Stimulated activated CD4-positive, alpha-beta T cell treated with anti-CD3 and anti-CD28 coated beads, Interleukin-1b, Interleukin-23, amount 100 ng/mL, for 1 hour (primary cell): ENCODE measurements at places on chromosomes 5 and 9.

- DNase-seq = no peak
Measured at GRCh38 chr5:167802755-167803431, 488.6 kb upstream of the WWC1 start.

GRCh38 chr5:137226081-137226480, 273.0 kb downstream of the SPOCK1 start:
- no peak for DNase-seq

GRCh38 chr5:107381189-107381856, 289.4 kb downstream of the EFNA5 start:
- no peak for DNase-seq

- no peak for DNase-seq
Measured at GRCh38 chr5:169006842-169007790, 293.8 kb downstream of the SLIT3 start.

- no peak for DNase-seq
Measured at GRCh38 chr9:131622523-131622922, 77.2 kb downstream of the PRRT1B start.

GRCh38 chr5:95087816-95088317, 197.0 kb downstream of the MCTP1 start:
- no peak for DNase-seq

DNA sequence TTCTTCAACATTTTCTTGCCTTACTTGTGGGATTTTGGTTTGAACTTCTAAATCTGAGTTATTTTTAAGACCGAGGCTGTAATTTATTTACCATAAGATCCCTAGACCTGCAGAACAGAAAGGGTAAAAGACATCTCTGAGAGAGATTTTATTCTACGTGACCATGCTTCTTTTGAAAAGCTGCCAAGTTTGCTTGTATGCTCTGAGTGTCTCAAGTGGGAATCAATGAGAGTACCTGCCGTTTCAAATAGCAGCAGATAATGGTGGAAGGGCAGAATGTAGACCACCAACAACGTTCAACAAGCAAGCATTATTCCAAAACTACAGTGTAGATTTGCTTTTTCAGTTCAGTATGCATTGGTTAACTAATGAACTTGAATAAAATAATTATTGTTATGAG, 108.6 kb upstream of the MINAR2 start:
- no peak for DNase-seq

- DNase-seq = no peak
Measured at GRCh38 chr9:16133032-16133431, 580.2 kb downstream of the CCDC171 start.

DNA sequence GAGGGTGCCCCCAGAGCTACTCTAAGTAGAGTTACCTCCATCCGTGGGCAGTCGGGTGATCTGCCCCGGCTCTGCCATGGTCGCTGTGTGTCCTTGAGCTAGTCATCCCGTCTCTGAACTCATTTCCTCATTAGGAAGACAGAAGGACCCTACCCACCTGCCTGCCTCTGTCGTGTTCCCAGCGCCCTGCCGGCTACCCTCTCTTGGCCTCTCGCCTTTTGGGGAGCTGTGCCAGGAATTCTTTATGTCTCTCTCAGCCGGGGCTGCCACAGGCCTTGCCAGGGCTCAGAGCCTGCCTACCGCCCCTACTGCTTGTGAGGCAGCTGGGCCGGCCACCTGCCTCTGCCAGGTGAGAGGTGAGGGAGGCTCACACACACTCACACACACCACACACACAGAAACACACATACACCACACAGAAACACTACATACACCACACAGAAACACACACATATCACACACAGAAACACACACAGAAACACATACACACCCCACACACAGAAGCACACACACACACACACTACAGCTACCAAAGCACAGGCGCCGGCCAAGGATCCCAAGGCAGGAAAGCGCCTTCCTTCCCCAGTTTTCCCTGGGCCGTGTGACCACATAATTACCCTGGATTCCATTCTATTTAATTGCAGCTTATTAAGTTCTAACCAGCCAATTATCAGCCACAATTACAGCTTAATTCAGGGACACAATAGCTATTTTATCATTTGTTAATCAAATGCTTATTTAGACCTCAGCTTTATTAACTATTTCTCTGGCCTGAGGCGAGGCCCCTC, 41.7 kb downstream of the UNC5A start:
- DNase-seq = no peak

DNA sequence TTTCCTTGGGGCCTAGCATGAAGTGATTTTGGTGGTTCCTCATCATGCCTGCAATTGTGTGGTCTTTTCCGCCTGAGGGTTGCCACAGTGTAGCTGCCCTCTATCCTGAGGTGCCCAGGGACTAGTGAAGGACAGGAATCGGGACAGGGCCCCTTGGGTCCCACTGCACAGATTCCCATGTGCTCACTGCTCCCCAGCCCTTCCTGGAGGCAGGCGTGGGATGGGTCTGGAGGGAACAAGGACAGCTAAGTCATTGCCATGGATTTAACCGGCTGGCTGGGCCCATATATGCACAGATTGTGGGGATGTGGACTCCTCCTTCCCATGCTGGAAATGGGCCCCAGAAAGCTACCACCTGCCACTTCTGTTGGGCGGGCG, 122.3 kb upstream of the PITX1 start:
- no peak for DNase-seq

DNA sequence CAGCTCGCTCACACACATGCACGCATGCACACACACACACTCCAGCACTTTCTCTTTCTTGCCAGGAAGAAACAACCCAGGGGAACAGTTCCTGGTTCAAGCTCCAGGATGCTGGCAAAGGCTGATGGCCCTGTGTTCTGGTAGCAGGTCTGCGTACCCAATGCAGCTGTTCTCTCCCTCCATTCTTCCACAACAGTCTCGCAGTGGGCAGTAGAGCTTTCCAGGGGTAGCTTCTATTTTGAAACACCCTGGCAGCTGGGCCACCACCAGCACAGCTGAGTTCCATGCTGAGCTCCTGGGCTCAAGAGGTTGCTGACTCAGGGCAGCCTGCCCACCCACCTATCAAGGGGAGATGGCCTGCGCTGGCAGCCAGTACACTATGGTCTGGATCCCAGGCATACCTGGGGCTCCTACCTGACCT, 4.7 kb downstream of the VDAC1 start:
- no peak for DNase-seq

DNA sequence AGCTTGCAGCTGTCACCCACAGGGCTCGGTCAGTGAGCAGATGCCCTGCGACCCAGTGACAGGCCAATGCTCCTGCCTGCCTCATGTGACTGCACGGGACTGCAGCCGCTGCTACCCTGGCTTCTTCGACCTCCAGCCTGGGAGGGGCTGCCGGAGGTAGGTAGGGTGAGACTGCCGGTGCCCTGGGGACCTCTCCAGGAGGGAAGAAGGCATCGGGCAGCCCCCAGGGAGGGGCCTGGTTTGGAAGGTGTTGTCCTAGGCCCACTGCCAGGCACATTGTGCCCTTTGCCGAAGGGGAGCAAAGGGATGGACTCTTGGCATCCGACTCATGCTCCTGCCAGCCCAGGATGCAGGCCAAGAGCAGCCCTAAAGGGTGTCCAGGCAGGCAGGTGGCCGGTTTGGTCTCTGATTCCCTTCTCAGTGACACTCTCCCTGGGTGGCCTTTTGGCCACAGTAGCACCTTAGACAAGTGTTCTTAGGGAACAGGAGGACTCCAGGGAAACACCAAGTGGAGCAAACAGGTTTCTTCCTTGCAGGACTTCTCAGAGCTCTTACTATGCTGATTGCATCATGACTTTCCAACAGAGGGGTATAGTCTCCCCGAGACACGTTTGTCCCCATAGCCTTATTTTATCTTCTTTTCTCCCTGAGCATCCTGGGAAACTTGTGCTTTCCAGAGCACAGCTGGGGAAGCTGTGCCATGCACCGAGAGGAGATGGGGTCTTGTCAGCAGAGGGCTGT, 28.1 kb upstream of the AIF1L start:
- DNase-seq = no peak

GRCh38 chr9:126682928-126683697, 69.4 kb downstream of the LMX1B start:
- DNase-seq = no peak

GRCh38 chr9:70677055-70677735, 262.7 kb upstream of the KLF9 start:
- no peak for DNase-seq

GRCh38 chr9:130445268-130445983, 665 bp downstream of the ASS1 start:
- no peak for DNase-seq

- DNase-seq = no peak
Measured at GRCh38 chr9:3277200-3277599, 248.6 kb downstream of the RFX3 start.

DNA sequence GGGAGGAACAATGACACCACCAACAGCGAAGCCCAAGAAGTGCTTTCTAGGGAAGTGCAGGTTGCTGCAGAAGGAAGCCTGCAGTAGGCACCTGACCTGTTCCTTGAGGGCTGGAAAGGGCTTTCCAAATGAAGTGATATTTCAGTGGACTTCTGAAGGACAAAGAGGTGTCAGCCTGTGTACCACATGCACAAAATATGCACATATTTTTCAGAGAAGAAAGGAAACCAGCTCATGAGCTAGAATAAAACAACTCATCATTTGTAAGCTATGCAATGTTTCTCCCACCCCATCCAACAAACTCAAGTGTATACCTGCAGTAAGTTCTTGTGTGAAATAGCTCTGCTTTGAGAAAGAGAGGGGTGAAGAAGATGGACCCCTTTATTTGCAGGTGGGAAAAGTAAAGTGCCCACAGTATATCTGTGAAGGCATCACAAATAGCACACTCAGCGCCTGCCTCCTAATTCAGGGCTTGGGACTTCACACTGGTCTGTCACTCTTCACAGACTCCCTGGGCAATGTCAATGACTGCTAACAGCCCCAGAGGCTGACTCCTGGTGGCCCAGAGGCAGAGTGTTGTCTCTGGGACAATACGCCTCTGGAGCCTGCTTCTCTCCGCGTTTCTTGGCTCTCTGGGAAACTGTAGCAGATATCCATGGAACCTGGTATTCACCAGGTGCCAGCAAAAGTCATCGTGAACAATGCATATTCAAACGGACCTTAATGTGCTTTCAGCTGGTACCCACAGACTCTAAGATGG, 198.1 kb upstream of the EFNA5 start:
- no peak for DNase-seq

GRCh38 chr9:122096620-122097415, 3.7 kb upstream of the TTLL11 start:
- DNase-seq = no peak

DNA sequence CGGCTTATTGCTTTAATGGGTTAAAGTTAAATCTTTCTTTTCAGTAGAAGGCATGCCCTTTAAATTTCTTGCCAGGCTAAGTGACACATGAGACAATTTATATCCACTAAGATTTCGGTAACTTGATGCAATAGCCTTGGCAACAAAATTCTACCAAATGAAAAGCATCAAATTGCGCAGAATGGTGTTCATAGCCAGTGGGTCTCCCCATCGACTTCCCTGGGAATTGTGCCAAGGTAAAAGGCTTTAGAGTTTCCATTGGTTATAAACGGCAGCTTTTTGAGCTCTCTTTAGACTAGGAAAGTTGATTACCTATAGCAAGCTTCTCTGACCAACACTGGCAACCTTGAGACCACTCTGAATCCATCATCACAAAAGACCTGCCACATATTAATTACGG, 358.4 kb downstream of the ARRDC3 start:
- no peak for DNase-seq

DNA sequence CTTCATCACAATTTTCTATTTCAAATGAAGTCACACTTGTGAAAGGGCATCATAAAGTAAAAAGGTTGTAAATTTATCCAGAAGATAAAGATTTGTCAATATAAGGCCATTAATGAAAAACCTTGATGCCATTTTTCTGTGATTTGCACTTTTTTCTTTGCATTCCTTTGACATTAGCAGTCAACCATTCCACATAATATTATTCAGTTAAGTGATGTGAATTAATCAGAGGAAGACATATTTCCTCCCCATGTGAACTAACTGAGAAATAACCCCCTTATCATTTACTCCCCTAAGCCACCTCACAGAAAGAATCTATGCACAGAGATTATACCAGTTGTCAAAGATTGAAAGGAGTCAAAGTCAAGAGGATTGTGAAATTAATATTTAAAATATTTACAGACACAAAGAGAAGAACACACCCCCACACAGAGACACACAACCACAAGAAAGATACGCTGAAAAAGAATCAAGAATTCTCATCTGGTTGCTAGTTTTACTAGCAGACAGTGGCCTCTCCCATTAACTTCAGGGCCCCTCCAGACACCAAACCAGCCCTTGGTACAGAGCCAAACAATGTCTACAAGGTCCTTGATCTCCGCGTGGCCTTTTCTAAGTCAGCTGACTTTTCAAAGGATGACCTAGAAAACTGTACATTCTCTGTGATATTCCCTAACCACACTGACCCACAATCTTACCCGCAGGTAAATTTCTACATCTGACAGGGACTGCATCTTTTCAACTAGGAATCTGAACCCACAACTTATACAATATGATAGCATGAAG, 29.5 kb downstream of the GNAQ start:
- no peak for DNase-seq

- DNase-seq = no peak
Measured at GRCh38 chr9:87557996-87558395, 60.3 kb downstream of the DAPK1 start.

DNA sequence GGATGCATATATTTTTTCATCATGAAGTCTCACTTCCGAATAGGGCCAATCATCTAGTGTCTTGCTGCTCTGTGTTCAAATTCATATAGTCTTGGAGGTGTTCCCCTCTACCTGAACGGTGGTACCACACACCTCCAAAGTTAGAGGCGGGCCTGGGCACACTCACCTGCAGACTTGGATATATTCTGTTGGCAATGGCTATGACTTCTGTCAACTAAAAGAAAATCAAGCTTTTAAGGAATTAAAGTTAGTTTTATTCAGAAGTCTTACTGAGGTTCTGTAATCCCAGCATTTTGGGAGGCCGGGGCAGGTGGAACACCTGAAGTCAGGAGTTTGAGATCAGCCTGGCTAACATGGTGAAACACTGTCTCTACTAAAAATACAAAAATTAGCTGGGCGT, 2.6 kb upstream of the NIPAL4 start:
- DNase-seq = no peak

DNA sequence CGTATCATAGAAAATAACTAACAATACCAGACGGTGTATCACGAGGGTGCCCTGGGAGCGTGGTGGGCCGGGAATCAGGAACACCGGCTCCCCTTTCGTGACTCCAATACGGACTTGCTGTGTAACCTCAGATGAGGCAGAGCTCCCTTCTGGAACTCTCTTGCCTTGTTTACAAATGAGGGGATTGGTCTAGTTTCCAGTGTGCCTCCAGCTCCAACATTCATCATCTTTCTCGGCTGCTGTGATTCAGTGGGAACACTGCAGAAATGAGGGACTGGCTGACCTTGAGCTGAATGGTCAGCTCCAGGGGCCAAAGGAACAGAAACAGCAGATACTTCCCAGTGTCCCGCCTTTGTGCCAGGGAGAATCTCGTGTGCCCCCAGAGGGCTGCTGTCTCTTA, 22.6 kb upstream of the TGFBI start:
- DNase-seq = no peak

DNA sequence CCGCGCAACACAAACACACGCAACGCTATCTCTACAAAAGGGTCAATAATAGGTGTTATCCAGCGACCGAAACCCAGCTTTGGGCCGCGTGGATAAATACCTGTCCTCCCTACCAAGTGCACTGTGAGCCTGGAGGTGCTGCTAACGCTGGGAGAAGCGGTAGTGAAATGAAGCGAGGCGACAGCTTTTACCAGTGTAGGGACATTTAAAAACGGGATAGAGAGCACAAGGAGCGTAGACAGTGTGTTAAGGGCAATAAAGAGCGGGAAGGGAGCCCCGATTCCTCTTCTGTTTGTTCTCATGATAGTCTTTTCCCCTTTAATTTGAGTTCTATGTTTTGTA, 421 bp upstream of the DEPDC1B start:
- no peak for DNase-seq

GRCh38 chr5:83145241-83145640, 67.9 kb downstream of the XRCC4 start:
- DNase-seq = no peak

- no peak for DNase-seq
Measured at GRCh38 chr9:40935336-40935735, 193.1 kb downstream of the FOXD4L6 start.
